ENCODE measurements at places on chromosomes 2 and 18.

- DNase-seq: no peak
Observed at GRCh38 chr2:226773291-226773690, 26.3 kb downstream of the IRS1 start.

DNA sequence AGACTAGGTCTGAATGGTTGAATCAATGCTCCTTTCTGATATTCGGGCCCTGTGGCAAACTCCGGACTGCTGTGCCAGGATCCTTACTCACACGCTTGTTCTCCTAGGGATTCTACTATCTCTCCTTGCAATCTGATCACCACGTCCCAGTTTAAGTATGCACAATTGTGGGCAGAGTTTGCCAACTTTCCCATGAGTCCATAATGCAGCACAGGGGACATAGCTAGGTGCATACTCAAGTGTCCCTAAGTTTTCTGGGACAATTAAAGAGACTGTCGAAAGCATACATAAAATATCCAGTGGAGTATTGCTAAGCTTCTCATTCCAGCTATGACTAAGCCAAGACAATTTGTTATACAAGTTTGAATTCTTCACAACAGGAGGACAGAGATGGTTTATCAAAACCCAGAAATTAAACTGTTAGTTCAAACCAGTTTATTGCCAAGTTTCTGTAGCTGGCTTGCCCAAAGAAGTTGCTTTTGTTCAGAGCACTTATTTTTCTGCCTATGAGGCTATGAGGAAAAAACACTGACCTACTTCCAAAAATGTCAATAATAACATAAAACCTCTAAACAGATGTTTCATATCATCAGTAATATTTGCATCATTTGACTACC, 136.1 kb downstream of the EXOC6B start:
- no peak for DNase-seq

DNA sequence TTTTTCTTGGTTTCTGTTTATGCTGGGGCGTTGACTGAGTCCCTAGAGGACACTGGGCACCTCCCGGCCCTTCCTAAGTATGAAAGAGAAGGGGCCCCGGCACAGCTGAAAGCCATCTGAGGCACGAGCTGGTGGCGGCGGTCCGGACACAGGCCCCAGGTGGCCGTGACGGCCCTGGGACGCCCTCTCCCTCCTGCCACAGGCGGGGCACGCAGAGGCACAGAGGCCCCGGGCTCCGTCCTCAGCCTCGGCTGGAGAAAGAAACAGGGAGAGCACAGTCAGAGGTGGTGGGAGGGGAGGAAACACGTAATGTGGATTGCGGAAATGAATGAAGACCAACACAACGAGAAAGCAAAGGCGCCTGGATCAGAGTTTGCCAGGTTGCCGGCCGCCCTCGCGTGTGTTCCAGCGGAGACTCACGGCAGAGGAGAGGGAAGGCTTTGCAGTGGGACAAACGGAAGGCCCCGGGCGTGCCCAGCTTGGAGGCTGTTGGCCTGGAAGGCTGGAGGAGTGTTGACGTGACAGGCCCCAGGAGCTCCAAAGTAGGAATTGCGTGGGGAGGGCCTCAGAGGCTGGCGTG, 119.1 kb downstream of the PTGR3 start:
- no peak for DNase-seq

- peak; percentile 84 for DNase-seq
Observed at GRCh38 chr18:8991155-8991554, 111.3 kb upstream of the NDUFV2 start.

DNA sequence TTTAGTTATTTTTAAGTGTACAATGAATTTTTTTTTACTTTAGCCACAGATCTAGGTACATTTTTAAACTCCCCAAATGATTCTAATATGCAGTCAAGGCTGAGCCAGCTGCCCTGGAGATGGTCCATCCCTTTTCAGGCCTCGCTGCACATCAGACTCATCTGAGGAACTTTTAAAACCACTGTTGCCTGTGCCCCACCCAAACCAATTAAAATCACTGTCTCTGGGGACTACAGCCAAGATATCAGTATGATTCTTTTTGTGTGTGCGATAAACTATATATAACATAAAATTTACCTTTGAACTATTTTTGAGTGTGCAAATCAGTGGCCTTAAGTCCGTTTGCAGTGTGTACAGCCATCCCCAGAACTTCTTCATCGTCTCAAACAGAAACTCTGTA, 9.1 kb upstream of the MALT1 start:
- DNase-seq: no peak

- DNase-seq: no peak
Observed at GRCh38 chr2:143140864-143141661, 11.8 kb downstream of the ARHGAP15 start.

DNA sequence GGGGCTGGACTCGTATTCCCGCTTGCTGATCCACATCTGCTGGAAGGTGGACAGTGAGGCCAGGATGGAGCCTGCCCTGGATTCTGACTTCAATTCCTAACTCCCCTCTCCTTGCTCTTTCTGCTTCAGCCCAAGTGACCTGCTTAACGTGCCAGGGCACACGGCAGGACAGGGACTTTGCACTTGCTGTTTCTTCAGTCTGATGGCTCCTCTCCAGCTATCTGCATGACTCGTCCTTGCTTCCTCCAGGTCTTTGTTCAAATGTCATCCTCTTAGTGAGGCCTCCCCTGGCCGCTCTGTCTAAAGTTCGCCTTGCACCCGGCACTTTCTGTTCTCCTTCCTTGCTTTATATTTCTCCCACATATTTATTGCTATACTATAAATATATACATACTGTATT, 357.6 kb downstream of the MTX2 start:
- no peak for DNase-seq

DNA sequence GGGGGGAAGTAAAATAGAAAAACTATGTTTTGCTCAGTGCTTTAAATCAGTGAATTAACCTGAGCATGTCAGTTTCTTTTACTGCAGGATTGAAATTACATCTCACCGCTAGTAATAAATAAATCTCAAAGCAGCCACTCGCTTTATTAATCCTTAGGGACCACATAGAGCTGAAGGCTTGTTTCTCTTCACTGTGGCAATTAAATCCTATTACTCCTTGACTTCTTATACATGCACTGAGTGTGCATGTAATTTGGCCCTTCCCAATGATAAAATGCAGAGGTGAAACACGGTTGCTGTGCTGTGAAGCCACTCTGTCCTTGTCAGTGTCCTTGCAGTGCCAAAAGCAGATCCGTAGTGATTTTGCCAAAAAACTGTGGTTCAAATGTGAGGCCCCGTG, 77.1 kb upstream of the RBM44 start:
- DNase-seq: no peak

DNA sequence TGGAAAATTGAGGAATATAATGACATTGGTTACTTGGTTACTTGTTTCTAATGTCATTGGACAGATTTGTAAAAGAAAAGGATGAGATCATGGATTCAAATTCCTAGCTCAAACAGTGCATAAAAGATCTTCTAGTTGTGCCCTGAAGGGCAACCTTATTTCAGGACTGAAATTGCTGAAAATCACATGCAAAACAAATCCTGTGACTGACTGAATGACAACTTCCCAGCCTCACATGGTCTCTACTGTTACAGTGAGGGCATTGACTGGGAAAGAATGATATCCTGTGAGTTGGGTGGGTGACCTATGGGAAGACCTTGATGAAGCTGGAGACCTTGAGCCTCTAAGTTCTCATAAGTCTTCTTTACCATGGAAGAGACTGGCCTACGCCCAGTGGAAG, 90.4 kb upstream of the HAAO start:
- no peak for DNase-seq

DNA sequence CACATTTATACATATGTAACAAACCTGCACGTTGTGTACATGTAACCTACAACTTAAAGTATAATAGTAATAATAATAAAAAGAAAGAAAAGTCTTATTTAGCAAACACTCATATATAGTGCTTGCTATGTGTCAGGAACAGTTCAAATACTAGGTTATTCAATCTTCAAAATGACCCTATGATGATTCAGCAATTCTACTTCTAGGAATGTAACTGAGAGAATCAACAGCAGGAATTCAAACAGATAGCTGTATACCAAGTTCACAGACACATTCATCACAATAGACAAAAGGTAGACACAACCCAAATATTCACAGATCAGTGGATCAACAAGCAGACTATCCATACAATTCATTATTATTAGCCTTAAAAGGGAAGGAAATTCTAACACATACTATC, 69.5 kb downstream of the MYO5B start:
- no peak for DNase-seq

GRCh38 chr2:10267551-10268465, 34.9 kb upstream of the HPCAL1 start:
- DNase-seq: no peak

GRCh38 chr18:59272221-59272888, 899 bp downstream of the RAX start:
- DNase-seq: no peak

DNA sequence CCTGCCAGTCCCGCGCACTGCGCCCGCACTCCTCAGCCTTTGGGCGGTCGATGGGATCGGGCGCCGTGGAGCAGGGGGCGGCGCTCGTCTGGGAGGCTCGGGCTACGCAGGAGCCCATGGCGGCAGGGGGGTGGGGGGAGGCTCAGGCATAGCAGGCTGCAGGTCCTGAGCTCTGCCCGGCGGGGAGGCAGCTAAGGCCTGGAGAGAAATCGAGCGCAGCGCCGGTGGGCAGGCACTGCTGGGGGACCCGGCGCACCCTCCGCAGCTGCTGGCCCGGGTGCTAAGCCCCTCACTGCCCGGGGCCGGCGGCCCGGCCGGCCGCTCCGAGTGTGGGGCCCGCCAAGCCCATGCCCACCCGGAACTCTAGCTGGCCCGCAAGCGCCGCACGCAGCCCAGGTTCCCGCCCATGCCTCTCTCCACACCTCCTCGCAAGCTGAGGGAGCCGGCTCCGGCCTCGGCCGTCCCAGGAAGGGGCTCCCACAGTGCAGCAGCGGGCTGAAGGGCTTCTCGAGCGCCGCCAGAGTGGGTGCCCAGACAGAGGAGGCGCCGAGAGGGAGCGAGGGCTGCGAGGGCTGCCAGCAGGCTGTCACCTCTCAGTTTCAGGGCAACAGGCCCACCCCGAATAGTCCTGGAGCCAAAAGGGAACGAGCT, 74.1 kb downstream of the PSMG2 start:
- DNase-seq: no peak

- DNase-seq: no peak
Observed at GRCh38 chr2:71699428-71699827, 246.1 kb downstream of the DYSF start.

DNA sequence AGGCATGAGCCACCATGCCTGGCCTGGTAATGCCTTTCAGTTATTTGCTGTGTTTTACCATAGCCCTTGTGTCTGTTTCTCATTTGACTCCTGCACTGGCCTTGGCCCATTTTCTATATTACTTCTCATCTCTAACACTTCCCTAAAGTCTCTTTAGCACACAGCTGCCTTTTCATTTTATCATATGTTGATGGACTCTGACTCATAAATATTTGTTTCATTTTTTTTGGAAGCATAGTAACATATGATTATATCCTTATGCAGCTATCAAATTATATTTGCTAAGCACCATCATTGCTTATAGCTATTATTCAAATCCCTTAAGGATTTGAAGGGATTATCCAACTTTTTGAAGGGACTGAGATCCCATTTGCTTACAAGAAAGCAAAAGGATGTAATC, 320.3 kb downstream of the GPD2 start:
- DNase-seq: no peak

GRCh38 chr2:58137221-58137620, 90.6 kb downstream of the VRK2 start:
- peak; percentile 76 for DNase-seq

DNA sequence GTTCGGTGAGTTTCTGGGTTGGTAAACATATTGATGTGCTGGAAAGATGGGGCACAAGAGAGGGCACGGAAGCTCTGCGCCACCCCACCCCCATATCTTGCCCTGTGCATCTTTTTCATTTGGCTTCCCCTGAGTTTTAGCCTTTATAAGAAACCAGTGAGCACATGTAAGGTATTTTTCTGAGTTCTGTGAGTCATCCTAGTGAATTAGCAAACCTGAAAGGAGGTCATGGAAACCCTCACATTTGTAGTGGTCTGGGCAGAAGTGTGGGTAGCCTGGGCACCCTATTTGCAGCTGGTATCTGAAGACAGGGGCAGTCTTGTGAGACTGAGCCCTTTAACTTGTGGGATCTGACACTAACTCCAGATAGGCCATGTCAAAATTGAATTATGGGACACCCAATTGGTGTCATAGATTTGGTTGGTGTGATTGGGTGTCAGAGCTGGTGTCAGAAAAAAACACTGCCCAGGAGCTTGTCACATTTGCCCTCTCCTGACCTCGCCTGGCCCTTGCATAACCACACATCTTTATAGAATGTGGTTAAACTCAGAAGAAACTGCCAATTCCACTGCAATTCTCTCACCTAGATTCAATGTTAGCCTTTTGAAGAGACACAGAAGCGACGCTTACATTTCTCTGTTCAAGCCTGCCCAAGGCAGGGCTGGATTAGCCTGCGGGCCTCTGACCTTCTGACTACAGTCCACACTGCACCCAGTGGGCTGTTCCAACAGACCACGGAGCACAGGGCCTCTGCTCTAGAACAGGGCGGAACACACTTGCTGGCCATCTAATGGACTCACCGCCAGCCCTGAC, 12.0 kb upstream of the GALM start:
- no peak for DNase-seq

DNA sequence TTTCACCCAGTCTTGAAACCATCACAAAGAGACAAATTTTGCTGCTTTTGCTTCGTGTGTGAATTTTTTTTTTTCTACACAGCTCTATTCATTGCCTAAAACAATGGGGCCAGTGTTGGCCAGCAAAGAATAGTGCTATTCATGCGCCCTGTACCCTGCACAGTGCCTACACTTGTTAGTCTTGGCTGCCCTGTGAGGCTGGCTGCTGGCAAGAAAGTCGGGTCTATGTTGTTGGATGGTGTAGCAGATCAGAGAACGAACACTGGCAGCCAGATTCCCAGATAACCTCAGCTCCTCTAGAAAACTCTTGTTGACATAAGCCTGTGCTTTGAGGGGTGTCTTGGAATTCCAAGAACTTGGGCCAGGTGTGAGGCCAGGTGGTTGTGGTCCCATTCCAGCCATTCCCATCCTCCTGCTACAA, 455.7 kb upstream of the TCF4 start:
- no peak for DNase-seq

DNA sequence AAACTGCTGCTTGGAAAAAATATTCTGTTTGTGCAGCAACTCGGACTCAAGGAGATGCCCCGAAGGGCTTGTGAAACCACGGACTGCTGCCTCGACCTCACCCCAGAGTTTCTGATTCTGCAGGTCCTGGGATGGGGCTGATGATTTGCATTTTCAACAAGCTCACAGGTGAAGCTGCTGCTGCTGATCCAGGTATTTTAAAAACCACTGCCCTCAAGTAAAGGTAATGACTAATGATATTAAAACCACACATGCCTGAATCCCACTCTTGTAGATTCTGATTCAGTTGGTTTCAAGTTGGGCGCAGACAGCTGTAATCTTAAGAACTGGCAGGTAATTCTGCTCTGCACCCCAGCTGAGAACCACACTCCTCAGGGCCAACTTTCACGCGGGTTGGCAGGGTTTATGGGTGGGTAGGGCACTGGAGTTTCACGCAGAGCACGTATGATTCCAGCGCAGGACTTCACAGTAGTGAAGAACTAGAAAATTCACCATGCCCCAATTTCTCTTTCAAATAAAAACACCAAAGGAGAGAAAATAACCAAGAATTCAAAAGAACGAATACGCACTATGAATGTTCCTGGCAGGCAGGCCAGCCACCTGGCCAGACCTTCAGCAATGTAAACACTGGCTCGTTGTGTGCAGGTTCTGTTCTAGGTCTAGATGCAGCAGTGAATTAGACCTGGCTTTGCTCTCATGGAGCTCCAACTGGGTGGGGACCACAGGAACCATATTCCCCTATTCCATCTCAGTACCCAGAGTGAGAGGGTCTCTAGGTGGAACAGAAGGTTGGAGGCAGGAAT, 74.6 kb upstream of the ZFP36L2 start:
- DNase-seq: no peak

Measured in fibroblast of skin of abdomen (primary cell).